SJCRH30 (cell line): ENCODE measurements at places on chromosomes 7 and 10. TPM values are rescaled to one million over a fixed set of nuclear protein-coding genes. Genes with fewer than 3 reads are reported as not detected.

The CTAGE4 gene
- total RNA-seq = not detected in 2 replicates

DNA sequence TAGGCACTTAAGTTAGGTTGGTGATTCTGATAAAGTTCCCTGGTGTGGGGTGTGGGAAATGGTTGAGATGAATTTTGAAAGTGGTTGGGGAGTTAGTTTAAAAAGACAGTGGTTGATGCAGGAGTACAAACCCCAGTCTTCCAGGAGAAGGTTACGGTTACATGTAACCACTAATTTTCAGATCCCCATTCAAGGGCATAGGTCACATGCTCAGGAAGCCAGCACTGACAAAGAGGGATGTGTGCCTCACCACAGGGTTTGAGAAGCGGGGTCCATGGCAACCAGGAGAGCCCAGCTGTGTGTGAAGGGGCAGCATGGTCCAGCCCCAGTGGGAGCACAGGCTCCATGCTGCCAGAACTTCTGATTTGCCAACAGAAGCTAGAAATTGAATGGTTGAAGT lies 144.2 kb downstream of the MDFIC start:
- no peaks in the 10 kb centered on the region for H3K36me3 ChIP-seq
- peaks cover 23% of the 10 kb centered on the region for H3K4me1 ChIP-seq
- H3K27me3 ChIP-seq = no peaks in the 10 kb centered on the region
- H3K4me3 ChIP-seq = no peak overlapping the region
- DNase-seq = peak; percentile 73

DNA sequence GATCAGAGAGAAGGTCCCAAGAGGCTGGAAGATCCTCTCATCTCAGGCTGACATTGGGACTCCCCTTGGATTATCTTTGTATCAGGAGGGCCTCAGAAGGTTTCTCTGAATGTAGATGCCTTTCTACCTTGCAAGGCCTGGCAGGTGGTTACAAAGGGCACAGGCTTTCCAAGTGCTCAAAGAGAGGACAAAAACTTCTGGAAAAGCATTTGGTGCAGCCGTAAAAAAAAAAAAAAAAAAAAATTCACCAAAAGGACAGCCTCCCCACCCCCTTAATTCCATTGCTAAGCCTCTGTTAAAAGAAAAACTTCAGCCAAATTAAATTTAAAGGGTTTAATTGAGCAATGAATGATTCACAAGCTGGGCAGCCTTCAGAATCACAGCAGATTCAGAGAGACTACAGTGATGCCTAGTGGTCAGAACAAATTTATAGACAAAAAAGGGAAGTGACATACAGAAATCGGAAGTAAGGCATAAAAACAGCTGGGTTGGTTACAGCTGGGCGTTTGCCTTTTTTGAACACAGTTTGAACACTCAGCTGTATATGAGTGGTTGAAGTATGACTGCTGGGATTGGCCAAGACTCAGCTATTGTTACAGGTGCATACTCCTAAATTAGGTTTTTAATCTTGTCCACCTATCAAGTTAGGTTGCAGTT lies 42.5 kb upstream of the LRGUK start:
- no peak overlapping the region for H3K4me3 ChIP-seq
- H3K27me3 ChIP-seq = no peaks in the 10 kb centered on the region
- no peak for DNase-seq
- H3K4me1 ChIP-seq = no peaks in the 10 kb centered on the region

DNA sequence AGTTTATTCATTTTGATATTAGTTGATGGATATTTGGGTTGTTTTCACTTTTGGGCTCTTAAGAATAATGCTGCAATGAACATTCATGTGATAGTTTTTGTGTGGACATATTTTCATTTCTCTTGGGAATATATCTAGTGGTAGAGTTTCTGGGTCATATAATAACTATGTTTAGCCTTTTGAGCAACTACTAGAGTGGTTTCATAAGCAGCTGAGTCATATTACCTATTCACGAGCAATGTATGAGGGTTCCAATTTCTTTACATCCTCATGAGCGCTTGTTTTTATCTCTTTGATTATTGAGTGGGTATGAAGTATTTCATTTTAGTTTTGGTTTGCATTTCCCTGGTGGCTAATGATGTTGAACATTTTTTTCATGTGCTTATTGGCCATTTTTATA lies 182.6 kb downstream of the PON1 start:
- no peaks in the 10 kb centered on the region for H3K4me1 ChIP-seq
- no peak overlapping the region for H3K4me3 ChIP-seq
- H3K27ac ChIP-seq = no peak overlapping the region

DNA sequence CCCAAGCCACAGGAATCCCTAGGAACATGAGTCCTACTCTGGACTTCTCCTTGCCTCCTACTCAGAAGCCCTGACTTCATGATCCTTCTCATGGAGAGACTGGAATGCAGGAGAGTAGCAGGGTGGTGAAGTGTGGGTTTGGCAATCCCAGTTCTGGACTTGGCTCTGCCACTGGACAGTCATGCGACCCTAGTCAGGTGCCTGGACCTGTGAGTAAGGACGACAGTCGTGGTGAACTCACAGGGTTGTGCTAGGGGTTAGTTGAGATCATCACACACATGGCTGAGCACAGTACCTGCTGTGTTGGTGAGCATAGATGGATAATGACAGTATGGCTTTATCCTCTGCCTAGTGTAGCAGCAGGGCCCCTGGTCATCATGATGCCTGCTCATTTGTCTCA lies 117.9 kb downstream of the LRRC18 start:
- H3K4me1 ChIP-seq = no peaks in the 10 kb centered on the region
- DNase-seq = no peak
- H3K4me3 ChIP-seq = no peak overlapping the region

DNA sequence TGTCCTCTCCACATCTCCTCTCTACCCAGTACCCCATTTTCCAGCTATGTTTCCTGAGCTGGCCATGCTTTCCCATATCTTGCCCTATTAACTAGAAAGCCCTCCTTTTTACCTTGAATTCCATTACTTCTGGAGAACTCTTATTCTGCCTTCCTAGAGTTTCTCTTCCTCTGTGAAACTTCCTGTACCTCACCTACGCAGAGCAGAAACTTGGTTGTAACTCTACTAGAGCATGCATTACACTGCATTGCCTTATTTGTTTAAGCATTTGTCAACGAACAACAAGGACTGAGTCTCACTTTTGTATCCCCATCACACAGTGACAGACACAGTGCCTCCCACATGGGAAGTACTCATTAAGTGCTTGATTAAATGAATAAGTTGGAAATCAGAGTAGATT lies 36.4 kb downstream of the VCL start:
- H3K27ac ChIP-seq = no peak overlapping the region
- H3K27me3 ChIP-seq = no peaks in the 10 kb centered on the region
- H3K4me3 ChIP-seq = no peak overlapping the region
- H3K36me3 ChIP-seq = peaks cover 10% of the 10 kb centered on the region

DNA sequence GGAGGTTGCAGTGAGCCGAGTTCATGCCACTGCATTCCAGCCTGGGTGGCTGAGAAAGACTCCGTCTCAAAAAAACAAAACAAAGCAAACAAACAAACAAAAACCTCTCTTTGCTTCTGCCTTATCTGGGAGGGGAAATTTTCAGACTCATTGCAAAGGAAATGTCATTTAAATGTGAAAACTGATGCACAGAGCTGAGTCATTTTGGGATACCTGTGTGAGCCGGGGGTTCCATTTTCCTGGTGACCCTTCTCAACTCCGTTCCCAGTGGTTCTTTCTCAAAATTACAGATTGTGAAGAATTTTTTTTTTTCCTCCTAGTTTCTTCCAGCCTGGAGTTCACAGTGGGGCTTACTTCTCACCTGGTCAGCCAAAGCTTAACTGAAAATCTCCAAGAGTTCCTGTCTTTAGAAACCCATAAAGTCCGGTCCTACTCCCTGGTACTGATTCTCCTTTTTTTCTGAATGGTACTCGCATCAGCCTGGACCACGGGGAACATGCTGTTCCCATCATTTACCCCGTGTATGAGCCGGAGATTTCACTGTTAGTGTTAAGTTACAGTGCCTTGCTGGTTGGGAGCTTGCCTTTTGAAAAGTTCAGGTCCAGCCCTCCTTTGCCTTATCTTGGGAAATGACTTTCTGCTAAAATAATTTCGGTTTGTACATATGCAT lies 56.9 kb downstream of the RBM20 start:
- no peak for DNase-seq
- H3K27me3 ChIP-seq = no peaks in the 10 kb centered on the region
- H3K27ac ChIP-seq = peak overlapping the region; percentile 2; the same call in 1 of the 2 replicates
- peaks cover 5% of the 10 kb centered on the region; the same call in 1 of the 2 replicates for H3K36me3 ChIP-seq

DNA sequence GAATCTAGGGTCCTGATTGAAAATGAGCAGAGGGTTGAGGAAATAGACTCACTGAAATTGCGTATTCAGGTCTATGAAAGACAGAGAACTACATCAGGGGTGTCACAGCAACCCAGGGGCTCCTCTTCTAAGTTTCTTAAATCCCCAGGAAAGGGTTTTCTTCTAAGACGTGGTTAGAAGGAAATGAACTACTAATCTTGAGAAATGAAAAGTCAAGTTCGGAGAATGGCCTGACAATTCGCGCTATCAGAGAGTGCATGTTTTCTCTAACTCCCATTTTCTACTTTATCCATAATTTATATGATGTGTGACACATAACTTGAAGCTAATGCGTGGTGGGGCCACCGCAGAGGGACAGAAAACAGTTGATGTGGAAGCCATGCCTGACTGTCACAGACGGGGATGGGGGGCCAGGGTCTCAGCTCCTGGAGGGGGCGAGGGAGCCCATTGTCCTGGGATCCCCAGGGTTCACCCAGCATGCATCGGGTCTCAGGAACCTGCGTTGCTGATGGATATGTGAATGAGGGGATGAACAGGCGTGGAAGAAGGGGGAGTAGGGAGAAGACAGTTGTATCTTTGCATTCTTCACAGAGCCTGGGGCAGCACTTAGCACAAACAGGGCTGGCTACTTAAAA lies 86.3 kb downstream of the PTPRE start:
- no peak overlapping the region for H3K4me3 ChIP-seq
- DNase-seq = no peak
- no peak overlapping the region for H3K27ac ChIP-seq
- peaks cover 9% of the 10 kb centered on the region for H3K4me1 ChIP-seq
- H3K27me3 ChIP-seq = peaks cover 4% of the 10 kb centered on the region; the same call in 1 of the 2 replicates
- H3K36me3 ChIP-seq = no peaks in the 10 kb centered on the region

GRCh38 chr10:14099885-14100284 lies 230.8 kb downstream of the FRMD4A start:
- no peak for DNase-seq
- H3K36me3 ChIP-seq = no peaks in the 10 kb centered on the region
- no peak overlapping the region for H3K27ac ChIP-seq
- H3K4me1 ChIP-seq = peaks cover 4% of the 10 kb centered on the region; the same call in 1 of the 2 replicates

The GJD4 gene
- total RNA-seq = 1.2 and 1.9 TPM in 2 replicates

DNA sequence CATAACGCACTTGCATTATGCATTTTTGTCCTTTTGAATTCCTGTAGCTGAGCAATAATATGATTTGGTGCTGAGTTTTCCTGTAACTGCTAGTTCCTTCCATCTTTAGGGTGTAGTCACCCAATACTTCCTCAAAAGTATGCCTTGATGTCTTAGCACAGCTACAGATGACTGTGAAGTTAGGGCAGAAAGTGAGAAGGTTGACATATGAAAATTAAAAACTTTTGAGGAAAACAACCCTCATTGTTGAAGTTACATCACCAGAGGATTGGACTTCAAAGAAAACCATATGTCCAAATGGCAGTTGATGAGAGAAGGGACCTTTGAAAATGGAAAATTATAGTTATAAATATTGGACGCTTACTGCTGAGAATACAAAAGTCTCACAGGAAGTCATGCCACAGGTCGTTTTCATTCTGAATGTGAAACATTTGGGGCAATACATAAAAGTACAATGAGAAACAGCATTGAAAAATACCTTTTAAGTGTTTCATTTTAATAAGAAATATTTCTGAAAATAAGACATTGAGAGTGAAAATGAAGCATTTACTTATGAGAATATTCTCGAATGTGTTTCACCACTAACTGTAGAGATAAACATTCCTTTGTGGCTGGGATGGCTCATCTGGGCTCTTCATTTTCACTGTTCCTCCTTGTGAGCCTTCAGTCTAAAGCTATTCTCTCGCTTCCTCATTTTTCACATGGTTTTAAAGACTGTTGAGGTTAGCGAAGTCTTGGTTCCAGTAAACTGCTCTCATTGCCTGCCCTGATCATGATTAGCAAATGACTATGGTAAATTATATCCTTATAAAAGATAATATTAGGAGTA lies 61.4 kb upstream of the NME8 start:
- no peak overlapping the region for H3K4me3 ChIP-seq
- no peak overlapping the region for H3K27ac ChIP-seq
- H3K4me1 ChIP-seq = no peaks in the 10 kb centered on the region
- no peak for DNase-seq
- no peaks in the 10 kb centered on the region for H3K27me3 ChIP-seq

- H3K4me1 ChIP-seq = no peaks in the 10 kb centered on the region
- no peak overlapping the region for H3K4me3 ChIP-seq
- H3K27me3 ChIP-seq = no peaks in the 10 kb centered on the region
- no peak overlapping the region for H3K27ac ChIP-seq
- no peak for DNase-seq
- no peaks in the 10 kb centered on the region for H3K36me3 ChIP-seq
These were observed 133.1 kb downstream of the MYL10 start for GRCh38 chr7:101496017-101496416.

- no peaks in the 10 kb centered on the region for H3K27me3 ChIP-seq
- H3K4me1 ChIP-seq = no peaks in the 10 kb centered on the region
- no peak overlapping the region for H3K4me3 ChIP-seq
- no peak for DNase-seq
These were observed 304.1 kb upstream of the ZNF32 start for GRCh38 chr10:43952760-43953159.

- no peaks in the 10 kb centered on the region for H3K27me3 ChIP-seq
- no peak for DNase-seq
- no peaks in the 10 kb centered on the region for H3K36me3 ChIP-seq
- H3K27ac ChIP-seq = no peak overlapping the region
- no peaks in the 10 kb centered on the region for H3K4me1 ChIP-seq
These were observed 140.9 kb downstream of the PARD3 start for GRCh38 chr10:34674176-34674575.

The GATA3 gene
- 0.53 and 1.2 TPM in 2 replicates for total RNA-seq

DNA sequence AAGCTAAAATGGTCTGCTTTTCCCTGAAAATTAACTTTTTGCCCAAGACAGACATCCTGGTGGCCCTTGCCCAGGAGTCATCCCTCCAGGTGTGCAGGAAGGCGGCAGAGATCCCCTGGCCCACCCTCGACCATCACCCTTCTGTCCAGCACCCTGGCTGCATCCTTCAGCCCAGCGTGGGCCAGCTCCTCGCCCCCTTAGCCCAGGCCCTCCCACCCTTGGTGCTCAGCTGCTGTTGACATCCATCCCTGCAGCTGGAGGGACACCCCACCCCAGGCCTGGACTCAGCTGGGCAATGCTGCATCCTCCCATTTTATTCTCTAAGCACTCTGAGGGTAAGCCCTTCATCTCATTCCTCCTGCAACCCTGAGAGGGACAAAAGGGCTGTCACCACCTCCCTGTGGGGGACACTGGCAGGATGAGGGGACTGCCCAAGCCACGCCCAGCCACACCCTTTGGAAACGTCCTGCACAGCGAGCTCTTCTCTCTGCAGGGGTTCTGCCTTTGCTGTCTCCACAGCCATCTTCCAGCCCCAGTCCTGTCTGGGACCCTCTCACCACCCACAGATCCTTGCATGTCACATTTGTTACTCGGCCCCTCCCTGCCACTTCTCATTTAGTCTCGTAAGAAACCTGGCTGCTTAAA lies 30.7 kb downstream of the EN2 start:
- peaks cover 33% of the 10 kb centered on the region for H3K27me3 ChIP-seq
- peaks cover 8% of the 10 kb centered on the region for H3K4me1 ChIP-seq
- DNase-seq = no peak

- H3K27me3 ChIP-seq = no peaks in the 10 kb centered on the region; the same call in 1 of the 2 replicates
- no peak overlapping the region for H3K4me3 ChIP-seq
- no peak overlapping the region for H3K27ac ChIP-seq
- no peaks in the 10 kb centered on the region for H3K4me1 ChIP-seq
- H3K36me3 ChIP-seq = no peaks in the 10 kb centered on the region
- no peak for DNase-seq
These were observed 31.6 kb downstream of the GARIN1A start for GRCh38 chr7:128703609-128704241.
